ENCODE measurements at places on chromosomes 6 and 20. TPM values are rescaled to one million over a fixed set of nuclear protein-coding genes. Genes with fewer than 3 reads are reported as not detected.

DNA sequence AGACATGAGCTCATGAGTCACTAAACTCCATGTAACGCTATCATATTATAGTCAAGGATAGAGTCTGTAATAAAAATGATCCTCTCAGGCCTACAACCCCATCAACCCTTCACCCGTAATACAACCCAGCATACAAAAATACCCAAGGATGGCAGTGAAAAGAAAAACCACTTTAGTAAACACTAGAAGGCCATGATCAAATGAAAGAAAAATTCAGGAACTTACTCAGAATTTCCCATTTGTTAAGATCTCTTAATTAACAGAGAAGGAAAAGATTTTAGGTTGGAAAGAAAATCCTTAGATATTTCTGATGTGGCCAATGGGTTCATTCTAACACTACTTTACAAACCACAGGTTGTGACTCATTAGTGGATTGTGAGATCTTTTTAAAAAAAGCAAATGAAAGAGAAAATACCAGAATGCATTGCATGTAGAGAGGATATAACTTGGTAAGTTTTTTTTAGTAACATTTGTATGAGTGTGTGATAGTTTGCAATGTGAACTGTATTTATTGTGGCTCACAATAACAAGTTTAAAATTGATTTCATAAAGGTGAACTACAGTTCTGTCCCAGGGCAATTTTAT is 8.0 kb upstream of the UBE2J1 start:
- no peak for DNase-seq

DNA sequence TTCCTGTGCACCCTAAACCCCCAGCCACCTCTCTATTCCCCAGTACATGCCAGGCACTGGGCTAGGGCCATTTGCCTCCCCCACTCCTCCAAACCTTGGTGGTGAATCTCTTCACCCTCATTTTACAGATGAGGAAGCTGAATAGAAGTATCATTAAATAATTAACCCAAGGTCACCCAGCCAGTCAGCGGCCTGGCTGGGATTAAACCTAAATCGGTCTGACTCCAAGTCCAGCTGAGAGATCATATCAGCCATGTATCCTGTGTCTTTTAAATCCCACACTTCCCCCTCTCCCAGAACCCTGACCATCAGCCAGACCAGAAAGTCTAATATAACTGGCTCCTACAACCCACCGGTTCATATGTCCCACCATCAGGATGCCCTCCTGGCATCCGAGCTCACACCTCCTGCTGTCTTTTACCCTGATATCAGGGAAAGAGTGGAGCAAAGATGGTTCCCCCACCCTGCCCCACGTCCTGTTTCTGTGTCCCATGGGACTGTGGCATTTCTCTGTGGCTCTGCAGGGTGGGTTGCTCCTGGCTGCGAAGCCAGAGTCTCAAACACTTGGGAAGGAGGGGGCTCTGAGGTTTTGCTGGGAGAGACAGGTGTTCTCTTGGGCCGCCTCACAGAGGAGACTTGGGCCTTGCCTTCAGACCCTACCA is 145.3 kb downstream of the VEGFA start:
- no peak for DNase-seq

DNA sequence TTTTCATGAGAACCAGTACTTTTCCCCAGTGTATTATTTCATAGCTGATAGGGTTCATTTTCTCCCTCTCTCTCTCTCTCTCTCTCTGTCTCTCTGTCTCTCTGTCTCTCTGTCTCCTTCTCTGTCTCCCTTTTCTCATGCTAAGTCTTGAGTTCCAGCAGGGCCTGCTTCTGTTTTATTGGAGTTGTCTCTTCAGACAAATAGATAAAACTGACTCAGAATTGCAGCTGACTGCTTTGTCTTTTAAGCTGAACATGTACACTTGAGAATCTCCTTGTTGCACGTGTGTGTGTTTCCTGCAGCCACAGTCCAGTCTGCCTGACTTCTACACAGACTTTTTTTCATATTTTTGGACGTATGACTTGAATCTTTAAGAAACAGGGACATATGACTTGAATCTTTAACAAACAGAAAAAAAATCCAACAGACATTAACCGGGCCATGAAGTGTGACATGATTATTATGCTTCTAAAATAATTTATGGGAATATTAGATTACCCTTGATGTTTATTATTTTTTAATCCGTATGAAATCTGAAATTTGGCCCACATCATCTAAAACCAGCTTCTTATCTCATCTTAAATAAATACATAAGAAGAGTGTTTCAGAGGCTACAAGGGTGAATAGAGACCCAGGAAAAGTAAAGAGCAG is 71.5 kb downstream of the JAG1 start:
- DNase-seq, result no peak

- DNase-seq, result no peak
These were observed 15.5 kb downstream of the COL9A3 start for GRCh38 chr20:62832212-62832922.

DNA sequence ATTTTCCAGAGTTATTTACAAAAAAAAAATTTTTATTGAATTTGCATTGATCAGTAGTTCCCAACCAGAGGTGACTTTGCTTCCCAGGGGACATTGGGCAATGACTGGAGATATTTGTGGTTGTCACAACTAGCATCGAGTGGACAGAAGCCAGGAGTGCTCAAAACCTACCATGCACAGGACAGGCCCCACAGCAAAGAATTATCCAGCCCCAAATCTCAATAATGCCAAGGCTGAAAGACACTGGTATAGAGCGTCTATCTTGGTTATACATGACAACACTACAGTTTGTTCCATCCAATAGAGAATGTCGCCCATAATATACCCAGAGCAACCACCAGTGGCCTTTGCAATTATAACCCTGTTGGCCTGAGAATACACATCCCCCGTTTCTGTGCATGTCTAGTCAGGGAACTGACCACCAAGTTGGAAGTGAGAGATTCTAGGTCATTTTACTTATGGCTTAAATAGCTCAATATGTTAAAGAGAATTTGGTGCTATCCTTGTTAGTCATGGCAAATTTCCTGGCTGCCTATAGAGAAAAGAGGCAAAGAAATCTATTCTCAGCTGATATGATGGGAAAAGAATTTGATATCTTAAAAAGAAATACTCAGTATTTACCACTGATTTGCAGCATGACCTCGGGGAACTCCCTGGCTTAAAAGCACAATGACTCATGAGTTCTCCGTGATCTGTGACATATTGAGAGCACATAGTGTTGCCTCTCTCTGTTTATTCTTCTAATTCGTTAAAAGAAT is 76.0 kb upstream of the ADTRP start:
- no peak for DNase-seq

- no peak for DNase-seq
These were observed 1.6 kb upstream of the PAX1 start for GRCh38 chr20:21703717-21704407.

Gene NHSL1
- polyA plus RNA-seq, result 60.5 TPM

Gene MDFI
- polyA plus RNA-seq, result 122 TPM

- no peak for DNase-seq
These were observed 154.1 kb upstream of the BMP2 start for GRCh38 chr20:6613280-6613861.

DNA sequence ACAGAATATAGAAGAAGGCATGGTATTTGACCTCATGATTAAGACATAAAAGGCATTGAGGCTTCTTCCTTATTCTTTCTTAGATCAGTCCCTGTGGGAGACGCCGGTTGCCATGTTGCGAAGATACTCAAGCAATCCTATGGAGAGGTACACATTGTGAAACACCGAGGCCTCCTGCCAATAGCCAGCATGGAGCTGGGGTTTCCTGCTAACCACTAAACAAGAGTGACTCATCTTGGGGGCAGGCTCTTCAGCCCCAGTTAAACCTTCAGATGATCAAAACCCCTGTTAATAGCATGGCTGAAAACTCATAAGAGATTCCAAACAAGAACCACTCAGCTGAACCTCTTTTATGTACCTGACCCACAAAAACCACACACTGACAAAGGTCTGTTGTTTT is 478.8 kb downstream of the CD83 start:
- no peak for DNase-seq

- peak; percentile 55 for DNase-seq
These were observed 32.5 kb upstream of the PIM1 start for GRCh38 chr6:37137201-37138090.

Gene ARMH2
- 0.23 TPM for polyA plus RNA-seq

Gene MYMX
- 0.70 TPM for polyA plus RNA-seq

DNA sequence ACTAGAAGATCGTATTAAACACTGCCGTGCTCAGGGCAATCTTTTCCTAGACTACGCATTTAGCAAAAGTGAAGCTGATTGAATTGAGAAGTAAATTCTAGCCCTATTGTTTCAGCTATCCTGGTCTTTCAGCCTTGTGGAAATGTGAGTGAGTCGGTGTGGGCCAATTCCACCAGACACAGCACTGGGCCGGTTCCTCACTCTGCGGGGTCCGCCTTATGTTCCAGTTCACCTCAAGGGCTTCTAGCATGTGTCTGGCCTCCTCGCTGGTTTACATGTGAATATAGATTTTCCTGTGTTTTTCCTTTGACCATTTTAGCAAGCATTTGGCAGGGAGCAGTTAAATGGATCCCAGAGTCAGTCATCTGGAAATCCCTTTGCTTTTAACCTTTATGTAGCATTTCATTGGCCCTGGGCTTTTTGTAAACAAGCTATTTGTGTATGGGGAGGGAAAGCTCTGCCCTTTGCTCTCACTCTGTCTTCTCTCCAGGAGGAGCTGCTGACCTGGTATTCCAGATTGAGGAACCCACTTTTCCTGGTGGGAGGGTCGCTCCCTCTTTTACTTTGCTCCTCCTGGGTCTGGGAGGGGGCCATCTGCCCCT is 12.4 kb upstream of the GTSF1L start:
- no peak for DNase-seq

Gene SAPCD1
- 8.9 TPM for polyA plus RNA-seq

Gene ZDHHC14
- polyA plus RNA-seq, result 19.1 TPM

DNA sequence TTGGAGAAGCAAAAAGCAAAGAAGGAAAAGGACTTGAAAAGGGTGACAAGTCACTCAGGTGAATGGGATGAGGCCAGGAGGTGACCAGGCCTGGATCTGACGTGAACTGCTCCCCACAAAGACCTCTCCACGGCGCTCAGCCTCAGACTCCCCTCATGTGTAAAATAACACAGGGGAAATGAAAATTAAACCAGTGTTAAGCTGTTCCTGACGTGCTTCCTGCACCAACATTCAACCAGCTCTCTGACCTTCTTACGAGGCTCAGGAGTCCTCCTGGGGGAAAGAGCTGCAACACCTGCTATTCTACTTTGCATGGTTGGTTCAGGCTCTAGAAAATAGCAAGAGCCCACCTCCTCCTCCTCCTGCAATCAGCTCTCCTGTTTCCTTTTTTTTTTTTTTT is 256.7 kb downstream of the ATXN1 start:
- DNase-seq, result no peak

Gene ZMYND8
- polyA plus RNA-seq, result 39.9 TPM

GRCh38 chr6:26301638-26302037 is 63.4 kb upstream of the BTN3A2 start:
- DNase-seq, result no peak

Gene TMC2
- polyA plus RNA-seq, result 0.17 TPM

Gene GPSM3
- 20.8 TPM for polyA plus RNA-seq

DNA sequence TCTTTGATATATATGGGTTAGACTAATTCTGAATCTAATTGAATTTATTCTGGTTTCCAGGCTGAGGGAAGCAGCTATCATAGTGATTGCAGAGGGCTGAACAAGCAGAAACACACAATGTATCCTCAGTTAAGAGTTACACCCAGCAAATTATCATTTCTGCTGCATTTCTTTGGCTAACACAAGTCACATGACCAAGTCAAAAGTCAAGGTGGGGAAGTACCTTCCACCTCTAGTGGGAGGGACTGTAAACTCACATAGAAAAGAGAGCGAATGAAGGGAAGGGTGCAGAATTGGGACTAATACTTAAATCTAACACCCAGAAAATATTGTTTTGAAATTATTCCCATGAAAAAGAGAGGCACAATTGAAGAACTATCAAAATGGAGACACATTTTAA is 719.7 kb upstream of the MMS22L start:
- DNase-seq, result no peak

DNA sequence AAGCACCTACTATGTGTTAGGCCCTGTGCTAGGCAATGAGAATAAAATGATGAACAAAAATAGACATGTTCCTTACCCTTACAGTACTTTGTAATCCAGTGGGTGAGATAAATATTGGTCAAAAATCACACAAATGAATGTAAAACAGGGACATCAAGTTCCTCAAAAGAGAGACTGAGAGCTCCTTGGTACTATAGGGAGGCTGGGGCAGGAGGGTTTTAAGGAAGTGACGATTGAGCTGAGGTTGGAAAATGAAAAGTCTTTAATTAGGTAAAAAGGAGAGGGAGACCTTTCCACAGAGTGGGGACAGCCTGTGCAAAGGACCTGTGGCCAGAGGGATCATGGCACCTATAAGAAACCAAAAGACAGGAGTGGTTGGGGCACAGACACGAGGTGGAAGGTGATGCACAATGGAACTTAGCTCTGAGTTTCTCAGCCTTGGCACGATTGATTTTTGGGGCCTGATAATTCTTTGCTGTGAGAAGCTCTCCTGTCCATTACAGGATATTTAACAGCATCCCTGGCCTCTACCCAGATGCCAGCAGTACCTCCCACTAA is 140.3 kb downstream of the CEP57L1 start:
- DNase-seq, result no peak

Gene HLA-E
- polyA plus RNA-seq, result 206 TPM

- DNase-seq, result no peak
These were observed 45.9 kb downstream of the NOL4L start for GRCh38 chr20:32539026-32539816.

- DNase-seq, result no peak
These were observed 6.5 kb upstream of the BNIP5 start for GRCh38 chr6:36343109-36343680.

Gene PRKN
- polyA plus RNA-seq, result 3.2 TPM

DNA sequence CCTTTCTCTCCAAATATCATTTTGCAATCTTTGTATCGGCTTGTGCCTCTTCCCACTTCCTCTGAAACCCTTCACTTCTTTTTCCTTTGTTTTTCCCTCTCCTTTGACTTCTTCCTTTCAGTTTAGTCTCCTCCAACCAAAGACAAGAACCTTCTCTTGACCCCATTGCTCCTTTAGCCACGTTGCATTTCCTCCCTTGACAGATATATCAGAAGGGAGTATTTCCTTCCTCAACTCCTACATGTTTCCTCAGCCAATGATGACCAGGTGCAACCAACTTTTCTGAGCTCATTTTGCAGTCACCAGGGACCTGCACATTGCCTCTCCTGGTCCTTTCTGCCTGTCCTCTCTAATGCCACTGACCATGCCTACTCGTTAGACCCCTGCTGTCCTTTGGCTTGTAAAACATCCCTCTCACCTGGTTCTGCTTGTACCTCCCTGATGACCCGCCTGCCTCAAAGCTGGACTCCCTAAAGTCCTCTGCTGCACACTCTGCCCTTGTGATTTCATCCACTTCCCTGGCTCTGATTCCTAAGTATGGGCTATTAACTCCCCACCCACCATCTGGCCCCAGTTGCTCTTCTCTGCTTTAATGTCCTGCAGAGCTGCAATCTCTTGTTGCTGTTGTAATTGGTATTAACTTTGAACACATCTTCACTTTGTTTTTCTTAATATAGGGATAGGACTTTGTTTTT is 27.4 kb downstream of the SLC22A16 start:
- no peak for DNase-seq

DNA sequence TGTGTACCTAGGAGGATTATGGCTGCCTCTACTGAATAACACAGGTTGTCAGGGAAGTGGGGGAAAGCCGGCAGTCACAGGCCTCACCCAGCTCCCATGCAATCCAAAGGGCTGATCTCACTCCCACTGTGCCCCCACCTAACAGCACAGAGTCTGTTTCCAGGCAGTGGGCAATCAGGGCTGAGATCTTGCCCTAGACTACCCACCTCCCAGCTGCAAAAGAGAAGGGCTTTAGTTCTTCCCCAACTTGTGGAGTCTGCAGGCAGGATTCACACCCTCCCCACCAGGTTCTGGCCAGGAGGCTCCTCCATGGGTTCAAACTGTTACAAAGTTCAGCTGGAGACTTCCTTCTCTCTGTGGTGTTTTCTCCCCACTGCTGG is 66.0 kb upstream of the OLIG3 start:
- DNase-seq, result no peak

- no peak for DNase-seq
These were observed 172.1 kb upstream of the RUNX2 start for GRCh38 chr6:45156075-45156474.
